A549 (cell line): ENCODE measurements at places on chromosomes 6 and 20.

GRCh38 chr6:47034926-47035325 is 7.2 kb downstream of the ADGRF1 start:
- peak; percentile 12 for DNase-seq

DNA sequence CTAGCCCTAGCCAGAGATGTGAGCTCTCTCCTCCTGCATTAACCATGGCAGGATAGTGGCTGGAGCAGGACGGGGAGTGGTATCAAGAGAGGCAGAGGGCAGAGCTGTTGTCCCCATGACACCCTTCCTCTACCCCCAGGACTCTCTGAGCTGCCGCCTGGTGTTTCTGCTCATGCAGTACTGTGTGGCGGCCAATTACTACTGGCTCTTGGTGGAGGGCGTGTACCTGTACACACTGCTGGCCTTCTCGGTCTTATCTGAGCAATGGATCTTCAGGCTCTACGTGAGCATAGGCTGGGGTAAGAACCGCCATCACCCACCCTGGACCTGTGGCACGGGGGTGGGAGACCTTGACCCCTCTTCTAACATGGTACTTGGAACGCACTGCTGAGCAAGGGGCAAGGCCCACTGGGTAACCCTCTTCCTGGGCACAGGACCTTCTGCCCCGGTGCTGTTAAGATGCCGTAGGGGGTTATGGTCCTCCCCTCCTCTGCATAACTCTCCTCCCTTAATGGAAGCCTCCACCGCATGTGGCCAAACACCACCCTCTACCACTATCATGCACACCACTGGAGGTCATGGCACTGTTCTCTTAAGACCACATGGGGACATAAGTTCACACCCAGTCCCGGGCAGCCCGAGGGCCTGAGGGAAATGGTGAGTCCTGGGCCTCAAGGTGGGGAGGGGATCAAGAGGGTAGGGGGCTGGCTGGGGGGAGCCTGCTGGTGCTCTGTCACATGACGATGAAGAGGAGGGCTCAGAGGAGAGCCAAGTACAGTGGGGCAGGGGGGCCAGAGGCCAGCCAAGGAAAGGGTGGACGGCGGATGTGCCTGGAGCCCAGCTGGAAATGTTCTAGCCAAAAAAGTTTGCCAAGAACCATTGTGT is 25.1 kb downstream of the GLP1R start:
- no peak for DNase-seq

DNA sequence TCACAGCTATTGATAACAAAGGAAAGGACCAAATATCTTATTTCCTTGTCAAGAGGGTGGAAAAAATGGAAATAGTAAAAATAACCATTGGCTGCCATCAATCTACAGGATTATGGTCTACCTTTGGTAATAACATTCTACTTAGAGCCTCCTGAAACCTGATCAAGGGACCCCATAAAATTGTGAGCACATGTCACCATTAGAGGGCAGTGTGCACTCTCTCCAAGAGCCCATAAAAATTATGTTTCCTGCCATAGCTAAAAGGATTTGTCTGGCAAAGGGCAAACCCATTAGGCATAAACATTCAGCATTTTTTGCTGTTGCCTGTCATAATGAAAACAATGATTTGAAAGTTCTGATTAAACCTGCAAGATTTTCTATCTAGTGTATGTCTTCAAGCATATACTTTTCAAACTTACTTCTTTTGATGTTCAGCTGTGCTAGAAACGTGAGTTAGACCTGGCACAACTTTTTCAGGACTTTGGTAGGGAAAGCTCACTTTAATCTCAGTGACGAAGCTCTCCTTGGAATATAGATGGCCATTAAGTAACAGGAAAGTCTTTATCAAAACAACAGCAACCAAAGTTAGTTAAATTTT is 120.7 kb upstream of the ZFP64 start:
- peak; percentile 55 for DNase-seq

DNA sequence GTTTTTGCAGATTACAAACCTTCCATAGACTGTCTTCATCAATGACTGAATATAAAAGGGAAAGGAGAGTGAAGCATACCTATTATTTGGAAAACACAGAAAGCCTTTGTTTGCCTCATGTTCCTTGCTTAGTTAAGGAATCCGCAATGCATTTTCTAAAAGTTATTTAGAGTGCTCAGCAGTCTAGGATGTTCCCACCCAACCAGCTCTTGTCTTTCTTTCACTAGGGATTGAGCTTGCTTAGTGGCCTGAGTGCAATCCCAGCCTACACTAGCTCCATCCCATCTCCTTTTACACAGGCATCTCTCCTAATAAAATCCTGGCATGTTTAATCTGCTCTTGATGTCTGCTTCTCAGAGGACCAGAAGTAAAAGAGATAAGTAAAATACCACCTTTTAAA is 850.5 kb upstream of the GJE1 start:
- no peak for DNase-seq

DNA sequence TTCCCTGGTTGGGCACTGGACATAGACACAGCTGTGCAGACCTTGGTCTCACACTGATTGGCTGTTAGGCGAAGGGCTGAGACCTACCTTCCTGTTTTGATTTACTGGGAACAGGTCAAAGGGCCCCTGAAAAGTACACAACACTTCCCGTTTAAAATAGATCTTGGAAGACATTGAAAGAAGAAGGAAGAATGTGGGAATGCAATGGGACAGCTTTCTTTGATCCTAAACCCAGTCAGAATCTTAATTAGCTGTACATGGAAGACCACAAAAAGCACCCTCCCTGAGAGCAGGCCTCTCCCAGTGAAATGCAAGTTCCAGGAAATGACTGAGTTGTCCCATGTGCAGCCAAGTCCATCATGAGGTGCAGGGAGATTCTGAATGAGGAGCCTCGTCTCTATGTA is 83.6 kb upstream of the EXOC2 start:
- DNase-seq = no peak

DNA sequence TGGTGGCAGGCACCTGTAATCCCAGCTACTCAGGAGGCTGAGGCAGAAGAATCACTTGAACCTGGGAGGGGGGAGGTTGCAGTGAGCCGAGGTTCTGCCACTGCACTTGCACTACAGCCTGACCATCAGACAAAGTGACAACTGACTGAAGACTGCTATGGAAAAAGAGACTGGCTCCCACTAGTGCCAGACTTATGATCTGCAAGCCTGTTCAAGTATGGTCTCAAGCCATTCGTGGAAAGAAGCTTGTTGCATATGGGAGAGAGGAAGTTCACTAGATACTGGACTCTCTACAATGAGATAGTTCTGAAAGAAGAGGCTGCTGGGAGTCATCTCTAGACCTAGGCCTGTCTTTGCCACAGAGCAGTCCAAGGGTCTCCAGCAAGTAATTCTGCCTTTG is 26.7 kb downstream of the MDN1 start:
- peak; percentile 53 for DNase-seq
